ENCODE measurements at places on chromosomes 3 and 15. TPM values are rescaled to one million over a fixed set of nuclear protein-coding genes. Genes with fewer than 3 reads are reported as not detected.

- H3K27me3 ChIP-seq, result no peaks in the 10 kb centered on the region
- H3K4me1 ChIP-seq, result no peaks in the 10 kb centered on the region
- no peaks in the 10 kb centered on the region for H3K36me3 ChIP-seq
- H3K4me3 ChIP-seq, result no peak overlapping the region
- H3K27ac ChIP-seq, result no peak overlapping the region
Observed at GRCh38 chr3:149095487-149095886, 9.2 kb upstream of the HLTF start.

DNA sequence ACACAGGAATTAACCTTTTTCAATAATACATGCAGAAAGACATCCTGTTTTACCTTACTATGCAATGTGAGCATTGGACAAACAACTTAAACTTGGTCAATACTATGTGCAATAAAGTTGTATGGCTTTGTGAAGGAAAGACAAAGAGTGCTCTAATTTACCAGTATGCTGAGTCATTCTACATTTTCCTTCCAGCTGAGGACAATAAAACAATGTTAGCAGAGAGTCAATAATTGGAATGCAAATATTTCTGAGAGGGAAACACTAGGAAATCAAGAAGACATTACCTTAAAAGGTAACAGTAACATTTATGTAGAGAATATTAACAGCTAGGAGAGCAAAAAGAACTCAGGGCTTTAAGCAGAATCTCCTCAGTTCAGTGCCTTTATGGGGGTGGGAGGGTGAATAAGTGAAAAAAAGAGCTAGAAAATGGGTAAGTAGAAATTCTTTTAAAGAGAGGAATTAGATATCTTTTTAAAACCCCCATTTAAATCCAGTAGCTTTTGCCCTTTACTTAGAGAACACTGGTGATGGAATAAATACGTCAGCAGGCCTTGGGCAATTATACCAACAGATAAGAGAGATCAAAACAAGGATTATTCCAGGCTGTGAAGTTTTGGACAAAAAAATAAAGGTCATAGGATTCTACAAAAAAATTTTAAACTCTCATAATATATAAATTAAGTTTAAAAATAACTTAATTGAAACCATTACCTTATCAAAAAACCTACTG is 11.6 kb upstream of the HGD start:
- no peak for DNase-seq
- H3K36me3 ChIP-seq, result peaks cover 5% of the 10 kb centered on the region
- no peak overlapping the region for H3K27ac ChIP-seq
- H3K4me3 ChIP-seq, result no peak overlapping the region
- no peaks in the 10 kb centered on the region for H3K27me3 ChIP-seq

DNA sequence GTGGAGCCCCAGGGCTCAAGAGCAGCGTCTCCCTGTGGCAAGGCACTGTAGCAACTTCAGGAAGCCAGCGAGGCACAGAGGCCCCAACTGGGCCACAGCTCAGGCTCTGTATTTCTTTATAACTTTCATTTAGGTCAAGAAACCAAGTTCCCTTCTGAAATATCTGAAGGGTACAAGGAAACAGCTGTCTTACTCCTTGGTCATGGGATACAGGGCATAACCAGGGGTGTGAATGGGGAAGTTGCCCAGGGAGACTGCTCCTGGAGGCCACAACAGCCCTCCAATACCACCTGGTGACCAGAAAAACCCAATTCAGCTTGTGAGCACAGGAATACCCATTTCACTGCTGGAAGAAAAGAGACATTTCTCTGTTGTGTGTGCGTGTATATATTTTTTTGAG is 13.3 kb upstream of the SPTBN5 start:
- H3K4me3 ChIP-seq, result no peak overlapping the region
- no peak for DNase-seq
- H3K27ac ChIP-seq, result no peak overlapping the region
- no peaks in the 10 kb centered on the region for H3K4me1 ChIP-seq
- peaks cover 57% of the 10 kb centered on the region for H3K36me3 ChIP-seq
- no peaks in the 10 kb centered on the region for H3K27me3 ChIP-seq

DNA sequence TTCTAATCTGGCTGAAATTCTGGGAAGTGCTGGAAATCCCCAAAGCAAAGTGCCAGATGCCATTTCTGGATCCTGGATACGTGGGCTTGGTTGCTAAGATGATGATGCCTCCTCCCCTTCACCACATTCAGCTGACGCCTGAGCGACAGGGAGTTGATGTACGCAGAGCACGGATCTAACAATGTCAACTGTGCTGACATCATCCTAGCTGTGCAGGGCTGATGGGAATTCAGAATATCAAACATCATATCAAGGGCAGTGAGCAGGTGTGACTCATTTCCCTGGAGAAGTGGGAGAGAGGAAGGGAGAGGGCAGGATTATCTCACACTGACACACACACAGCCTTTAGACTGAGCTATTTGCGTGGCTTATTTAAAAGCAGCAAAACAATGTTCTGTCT is 92.6 kb upstream of the ZBTB20 start:
- H3K27ac ChIP-seq, result peak overlapping the region; percentile 32
- H3K4me3 ChIP-seq, result no peak overlapping the region
- H3K4me1 ChIP-seq, result peaks cover 13% of the 10 kb centered on the region
- no peaks in the 10 kb centered on the region for H3K36me3 ChIP-seq
- DNase-seq, result peak; percentile 64
- H3K27me3 ChIP-seq, result no peaks in the 10 kb centered on the region

GRCh38 chr3:82424031-82424339 is 662.5 kb upstream of the GBE1 start:
- no peaks in the 10 kb centered on the region for H3K36me3 ChIP-seq
- H3K4me3 ChIP-seq, result no peak overlapping the region
- H3K4me1 ChIP-seq, result no peaks in the 10 kb centered on the region
- no peak for DNase-seq

- no peaks in the 10 kb centered on the region for H3K36me3 ChIP-seq
- DNase-seq, result no peak
- no peak overlapping the region for H3K27ac ChIP-seq
- H3K4me1 ChIP-seq, result peaks cover 5% of the 10 kb centered on the region
- no peak overlapping the region for H3K4me3 ChIP-seq
- no peaks in the 10 kb centered on the region for H3K27me3 ChIP-seq
Observed at GRCh38 chr3:12316729-12317351, 28.0 kb downstream of the PPARG start.

DNA sequence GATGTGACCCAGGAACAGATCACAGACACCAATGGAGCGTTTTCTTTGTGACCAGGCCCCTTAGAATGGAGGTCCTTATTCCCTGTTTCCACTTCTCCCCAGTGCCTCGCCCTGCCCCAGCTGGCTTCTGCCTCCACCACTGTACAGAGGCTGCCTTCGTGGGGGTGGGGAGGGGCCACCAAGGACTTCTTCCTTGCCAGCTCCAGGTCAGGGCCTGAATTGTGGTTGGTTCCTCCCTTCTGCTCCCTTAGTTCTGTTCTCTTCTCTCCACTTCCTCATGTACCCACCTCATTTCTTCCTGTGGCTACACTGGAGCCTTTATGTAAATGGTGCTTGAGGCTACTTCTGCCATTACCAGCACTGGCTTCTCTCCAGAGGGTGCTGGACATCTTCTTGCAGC is 16.4 kb downstream of the TGM4 start:
- no peaks in the 10 kb centered on the region for H3K27me3 ChIP-seq
- no peak overlapping the region for H3K27ac ChIP-seq
- no peak overlapping the region for H3K4me3 ChIP-seq

GRCh38 chr3:11029948-11030347 is 37.4 kb downstream of the SLC6A1 start:
- H3K4me3 ChIP-seq, result no peak overlapping the region
- peaks cover 15% of the 10 kb centered on the region for H3K27me3 ChIP-seq
- no peaks in the 10 kb centered on the region for H3K4me1 ChIP-seq
- H3K36me3 ChIP-seq, result no peaks in the 10 kb centered on the region
- no peak overlapping the region for H3K27ac ChIP-seq

- H3K36me3 ChIP-seq, result no peaks in the 10 kb centered on the region
- no peak overlapping the region for H3K27ac ChIP-seq
- no peaks in the 10 kb centered on the region for H3K4me1 ChIP-seq
- no peak for DNase-seq
- H3K27me3 ChIP-seq, result peaks cover 5% of the 10 kb centered on the region
- no peak overlapping the region for H3K4me3 ChIP-seq
Observed at GRCh38 chr3:42288385-42288784, 22.4 kb upstream of the CCK start.

DNA sequence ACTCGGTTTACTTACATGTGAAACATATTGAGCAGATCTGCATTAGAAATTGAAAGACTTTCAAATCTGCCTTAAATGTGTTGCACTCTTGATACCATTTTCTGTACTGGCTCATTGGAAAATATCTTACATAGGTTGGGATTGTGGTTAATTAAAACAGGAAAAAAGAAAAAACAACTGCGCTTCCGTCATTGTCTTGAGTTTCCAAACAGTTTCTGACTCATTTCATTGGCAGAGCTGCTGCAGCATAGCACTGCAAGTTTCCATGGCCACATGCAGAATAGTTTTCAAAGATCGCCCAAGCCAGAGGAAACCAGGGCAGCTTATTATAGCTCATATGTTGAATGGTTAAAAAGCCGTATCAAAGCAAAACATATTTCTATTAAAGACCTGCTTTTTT is 446.6 kb upstream of the BCHE start:
- H3K36me3 ChIP-seq, result no peaks in the 10 kb centered on the region
- H3K27ac ChIP-seq, result peak overlapping the region; percentile 58
- DNase-seq, result no peak
- H3K4me3 ChIP-seq, result no peak overlapping the region
- peaks cover 20% of the 10 kb centered on the region for H3K4me1 ChIP-seq
- H3K27me3 ChIP-seq, result no peaks in the 10 kb centered on the region

GRCh38 chr3:11709782-11710181 is 66.1 kb upstream of the VGLL4 start:
- no peak for DNase-seq
- H3K4me1 ChIP-seq, result peaks cover 30% of the 10 kb centered on the region
- H3K4me3 ChIP-seq, result no peak overlapping the region
- peaks cover 6% of the 10 kb centered on the region for H3K36me3 ChIP-seq
- H3K27ac ChIP-seq, result no peak overlapping the region

PTH1R gene
- not detected for polyA plus RNA-seq

INKA1 gene
- 12.0 TPM for polyA plus RNA-seq

ALS2CL gene
- 35.0 TPM for polyA plus RNA-seq

CERS3 gene
- 8.4 TPM for polyA plus RNA-seq

ARNT2 gene
- 0.08 TPM for polyA plus RNA-seq

ASB14 gene
- not detected for polyA plus RNA-seq

XCR1 gene
- 0.01 TPM for polyA plus RNA-seq

DNAJA4 gene
- 5.7 TPM for polyA plus RNA-seq
